ENCODE measurements at places on chromosomes 2 and 18.

GRCh38 chr2:237833546-237833945, 25.9 kb upstream of the RAMP1 start:
- DNase-seq = no peak

DNA sequence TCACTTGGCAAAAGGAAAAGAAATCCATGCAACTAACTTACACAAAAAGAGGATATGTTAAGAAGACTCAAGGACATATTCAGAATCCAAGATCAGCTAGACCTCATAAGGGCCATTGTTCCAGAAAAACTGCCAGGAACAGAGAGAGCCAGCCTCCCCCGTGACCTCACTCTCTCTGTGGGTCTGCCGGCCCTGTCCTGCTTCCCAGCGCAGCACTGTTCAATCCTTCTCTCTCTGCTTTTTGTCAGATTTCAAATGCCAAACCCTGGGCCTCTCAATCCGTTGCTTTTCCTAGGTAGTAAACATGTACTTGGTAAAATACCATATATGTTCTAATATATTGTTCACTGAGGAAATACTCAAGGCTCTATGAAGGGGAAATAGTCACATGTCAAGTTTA, 40.0 kb upstream of the ACKR3 start:
- no peak for DNase-seq

GRCh38 chr18:10051877-10052631, 138.2 kb downstream of the VAPA start:
- DNase-seq = no peak

DNA sequence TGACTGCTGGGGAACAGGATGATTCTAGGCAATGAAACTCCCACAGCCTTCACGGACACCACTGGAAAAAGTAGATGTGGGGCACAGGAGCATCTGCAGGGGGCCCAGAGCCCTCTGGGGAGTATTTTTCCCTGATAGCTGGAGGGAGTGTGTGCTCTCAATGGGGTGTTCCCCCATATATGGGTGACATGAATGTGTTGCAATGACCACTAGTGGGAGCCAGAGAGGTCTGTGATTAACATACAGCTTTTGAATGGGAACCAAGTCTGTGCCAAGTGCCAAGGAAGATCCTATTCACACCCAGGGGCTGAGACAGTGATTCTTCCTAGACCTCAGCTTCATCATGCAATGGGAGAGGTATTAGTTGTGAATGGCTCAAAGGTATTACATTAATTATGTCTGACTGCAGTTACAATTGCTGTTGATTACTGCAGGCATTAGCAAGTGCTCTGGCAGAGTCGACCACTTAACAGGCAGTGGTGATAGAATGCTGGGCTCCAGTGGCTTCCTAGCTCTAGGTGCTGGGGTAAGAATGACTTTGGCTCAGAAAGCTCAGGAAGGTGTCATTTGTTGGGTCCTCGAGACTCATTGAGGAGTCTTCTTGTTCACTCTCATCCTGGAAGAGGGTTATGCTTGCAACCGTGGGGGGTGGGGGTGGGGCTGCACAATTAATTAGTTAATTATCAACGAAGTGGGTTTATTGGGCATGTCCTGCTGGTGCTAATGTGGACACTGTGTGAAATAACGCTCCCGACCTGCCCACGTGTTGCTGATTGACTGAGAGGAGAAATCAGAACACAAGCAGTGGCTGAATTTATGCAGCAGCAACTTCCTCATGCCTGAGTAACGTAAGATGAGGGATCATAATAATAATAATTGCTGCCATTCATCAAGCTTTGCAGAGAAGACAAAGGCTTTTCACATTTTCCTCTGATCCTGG, 194.1 kb downstream of the CLIP4 start:
- DNase-seq = no peak

DNA sequence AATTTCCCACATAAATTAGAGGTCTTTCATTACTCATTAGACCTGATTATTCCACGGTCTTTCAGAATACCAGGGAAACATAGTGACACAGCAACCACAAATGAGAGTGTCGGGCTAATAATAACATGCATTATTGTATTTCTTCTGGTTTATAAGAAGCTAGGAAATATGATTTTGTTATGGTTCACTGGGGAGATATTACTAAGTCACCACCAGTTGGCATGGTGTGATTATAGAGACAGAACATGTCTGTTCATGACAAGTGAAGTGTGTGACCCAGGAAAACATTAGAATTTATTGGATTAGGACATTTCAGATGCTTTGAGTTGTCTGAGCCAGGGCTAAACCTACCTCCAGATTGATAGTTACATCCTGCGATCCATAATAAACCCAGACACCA, 494.4 kb downstream of the FBXO15 start:
- no peak for DNase-seq

DNA sequence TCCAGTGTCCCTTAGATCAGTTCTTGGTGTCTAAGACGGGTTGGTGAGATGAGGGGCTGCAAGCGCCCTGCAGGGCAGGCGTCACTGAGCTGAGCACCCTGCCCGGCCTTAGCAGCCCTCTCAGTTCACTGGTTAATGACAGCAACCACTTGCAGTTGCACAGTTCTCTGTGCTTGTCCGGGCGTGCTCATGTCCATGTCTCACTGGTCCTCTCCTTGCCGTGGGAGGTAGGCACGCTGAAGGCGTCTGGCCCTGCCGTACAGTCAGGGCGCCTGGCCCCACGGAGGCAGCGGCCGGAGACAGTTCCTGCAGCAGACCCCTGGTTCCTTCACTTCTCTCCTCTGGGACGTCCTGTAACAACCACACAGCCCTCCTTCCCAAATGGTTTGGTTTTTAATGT, 75.3 kb downstream of the ARHGEF4 start:
- DNase-seq = peak; percentile 26

GRCh38 chr2:20781656-20782265, 41.1 kb downstream of the LDAH start:
- no peak for DNase-seq

DNA sequence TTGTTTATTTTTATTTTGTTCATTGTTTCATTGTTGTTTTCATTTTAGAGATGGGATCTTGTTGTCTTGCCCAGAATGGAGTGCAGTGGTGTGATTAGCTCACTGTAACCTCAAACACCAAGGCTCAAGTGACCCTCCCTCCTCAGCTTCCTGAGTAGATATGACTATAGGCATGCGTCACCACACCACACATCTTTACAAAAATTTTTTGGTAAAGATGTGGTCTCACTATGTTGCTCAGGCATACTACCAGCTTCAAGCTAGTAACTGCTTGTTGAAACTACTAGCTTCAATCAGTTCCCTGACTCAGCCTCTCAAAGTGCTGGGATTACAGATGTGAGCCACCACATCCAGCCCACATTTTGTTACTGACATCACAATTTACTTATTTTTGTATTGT, 14.8 kb downstream of the FAM237A start:
- no peak for DNase-seq

DNA sequence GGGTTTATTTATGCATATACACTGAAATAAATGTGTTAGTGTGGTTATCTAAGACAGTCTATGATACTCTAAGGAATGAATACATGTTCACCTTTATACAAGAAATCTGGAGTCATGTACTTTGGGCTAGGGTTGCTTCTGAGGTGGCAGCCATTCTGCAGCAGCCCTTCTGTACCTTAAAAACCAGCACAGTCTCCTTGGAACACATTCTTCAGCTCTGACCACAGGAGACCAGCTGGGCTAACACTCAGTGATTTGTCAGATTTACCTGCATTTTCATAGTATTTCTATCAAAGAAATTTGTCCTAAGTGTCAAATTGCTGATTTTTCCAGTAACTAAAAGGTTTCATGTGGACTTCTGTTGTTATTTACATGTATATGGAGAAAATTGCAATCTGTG, 167.7 kb downstream of the CAMKMT start:
- DNase-seq = no peak

- no peak for DNase-seq
These were observed 55.1 kb upstream of the TTC27 start for GRCh38 chr2:32572737-32573136.

DNA sequence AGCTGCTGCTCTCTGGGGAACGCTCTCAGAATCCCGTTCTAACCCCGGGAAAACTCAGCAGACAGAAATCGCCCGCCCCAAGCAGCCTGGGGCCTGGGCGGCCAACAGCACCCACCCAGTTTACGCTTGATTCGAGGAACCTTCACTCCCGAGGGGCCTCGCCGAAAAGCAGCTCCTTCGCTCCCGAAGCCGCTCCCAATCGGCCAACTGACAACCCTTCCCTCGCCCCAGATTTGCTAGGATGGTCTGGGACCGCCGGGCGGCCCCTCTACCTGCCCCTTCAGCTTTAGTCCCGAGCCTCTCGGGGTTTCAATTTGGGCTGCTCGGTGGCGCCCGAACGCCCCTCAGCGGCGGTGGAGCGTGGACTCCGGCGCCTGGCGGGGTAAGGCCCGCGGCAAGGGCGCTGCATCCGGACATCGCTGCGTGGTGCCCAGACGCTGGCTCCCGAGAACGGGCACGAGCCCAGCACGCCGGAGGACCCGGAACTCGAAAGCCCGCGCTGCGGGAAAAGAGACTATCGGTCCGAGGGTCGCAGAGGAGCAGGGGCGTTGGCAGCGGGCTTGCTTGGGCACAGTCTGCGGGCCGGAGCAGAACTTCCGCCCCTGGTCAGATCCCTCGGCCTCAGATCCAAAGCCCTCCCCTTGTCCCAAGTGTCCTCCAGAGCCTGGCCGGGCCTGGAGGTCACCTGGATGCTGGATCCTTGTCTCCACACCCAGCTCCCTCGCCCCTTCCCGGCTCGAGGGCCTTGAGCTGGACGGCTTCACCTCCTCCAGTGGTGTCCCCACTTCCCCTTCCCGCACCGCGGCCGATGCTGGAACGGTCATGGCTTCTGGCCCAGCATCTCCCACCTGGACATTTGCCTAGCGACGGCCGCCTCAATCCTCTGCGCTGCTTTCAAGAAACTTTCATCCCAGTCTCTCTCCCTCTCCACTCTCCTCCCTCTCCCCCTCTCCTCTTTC, 3.0 kb upstream of the OTX1 start:
- DNase-seq = peak; percentile 5

DNA sequence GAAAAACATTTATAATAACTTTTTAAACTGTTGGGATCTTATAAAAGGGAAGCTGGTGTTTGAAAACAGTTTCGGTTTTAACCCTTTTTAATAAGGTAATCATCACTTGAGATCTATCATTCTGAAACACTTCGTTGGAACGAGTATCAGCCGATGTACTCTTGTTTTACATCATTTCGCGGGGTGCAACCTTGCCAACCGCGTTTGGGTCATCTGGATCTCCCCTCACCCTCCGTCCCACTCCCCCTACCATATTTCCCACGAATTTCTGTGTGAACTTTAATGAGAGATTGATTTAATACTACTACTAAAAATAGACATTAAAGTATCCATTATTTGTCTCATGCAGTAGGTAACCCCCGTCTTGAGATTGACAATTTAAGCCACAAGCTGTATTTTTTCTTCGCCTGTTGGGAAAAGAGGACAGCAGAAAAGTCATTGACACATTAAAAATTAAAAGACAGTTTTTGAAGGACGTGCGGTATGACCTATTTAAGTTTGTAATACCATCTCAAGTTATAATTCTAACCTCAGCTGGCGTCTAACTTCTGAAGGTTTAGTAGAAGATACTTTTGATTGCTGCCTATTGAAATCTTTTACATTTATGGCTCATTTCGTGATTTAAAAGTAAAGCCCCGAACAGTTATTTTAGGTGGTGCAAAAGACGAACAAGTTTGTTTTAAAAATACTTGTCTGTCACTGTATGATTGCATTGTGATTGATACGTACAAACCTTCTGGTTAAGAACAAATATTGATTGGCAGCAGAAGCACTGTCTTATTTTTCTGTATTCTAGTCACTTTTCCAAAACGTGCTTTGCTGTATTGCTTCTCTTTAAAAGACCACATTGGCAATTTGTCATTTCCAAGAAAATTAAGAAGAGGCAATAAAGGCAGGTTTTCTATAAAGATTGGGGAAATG, 1.5 kb downstream of the CREB1 start:
- DNase-seq = peak; percentile 40

- no peak for DNase-seq
These were observed 182.0 kb upstream of the SP5 start for GRCh38 chr2:170533156-170533555.

GRCh38 chr2:172456002-172456401, 28.6 kb downstream of the ITGA6 start:
- DNase-seq = no peak

DNA sequence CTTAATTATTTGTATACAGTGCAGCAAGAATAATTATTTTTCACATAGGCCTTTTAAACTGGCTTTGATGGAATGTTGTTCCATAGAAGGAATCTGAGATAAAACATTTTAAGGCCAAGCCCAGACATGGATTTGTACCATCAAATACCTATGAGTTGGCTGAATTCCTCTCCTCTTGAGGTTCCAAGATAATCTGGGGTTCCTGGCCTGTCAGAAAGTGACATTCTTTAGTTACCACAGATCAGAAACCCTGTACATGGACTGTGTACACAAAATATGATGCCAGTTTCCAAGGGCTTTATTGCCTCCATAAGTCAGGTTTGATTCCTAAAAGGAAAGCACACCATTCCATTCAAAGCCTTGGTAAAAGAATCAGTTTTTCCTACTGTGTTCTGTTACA, 1256.7 kb upstream of the NRXN1 start:
- DNase-seq = no peak

GRCh38 chr18:45291621-45292615, 323.4 kb upstream of the SLC14A2 start:
- DNase-seq = no peak

- DNase-seq = peak; percentile 36
These were observed 95.6 kb downstream of the GALNT3 start for GRCh38 chr2:165698444-165698884.

GRCh38 chr18:7812431-7813063, 245.4 kb downstream of the PTPRM start:
- no peak for DNase-seq

GRCh38 chr2:19860022-19860421, 41.8 kb downstream of the TTC32 start:
- DNase-seq = no peak

GRCh38 chr2:188788621-188789020, 185.6 kb upstream of the COL3A1 start:
- no peak for DNase-seq

DNA sequence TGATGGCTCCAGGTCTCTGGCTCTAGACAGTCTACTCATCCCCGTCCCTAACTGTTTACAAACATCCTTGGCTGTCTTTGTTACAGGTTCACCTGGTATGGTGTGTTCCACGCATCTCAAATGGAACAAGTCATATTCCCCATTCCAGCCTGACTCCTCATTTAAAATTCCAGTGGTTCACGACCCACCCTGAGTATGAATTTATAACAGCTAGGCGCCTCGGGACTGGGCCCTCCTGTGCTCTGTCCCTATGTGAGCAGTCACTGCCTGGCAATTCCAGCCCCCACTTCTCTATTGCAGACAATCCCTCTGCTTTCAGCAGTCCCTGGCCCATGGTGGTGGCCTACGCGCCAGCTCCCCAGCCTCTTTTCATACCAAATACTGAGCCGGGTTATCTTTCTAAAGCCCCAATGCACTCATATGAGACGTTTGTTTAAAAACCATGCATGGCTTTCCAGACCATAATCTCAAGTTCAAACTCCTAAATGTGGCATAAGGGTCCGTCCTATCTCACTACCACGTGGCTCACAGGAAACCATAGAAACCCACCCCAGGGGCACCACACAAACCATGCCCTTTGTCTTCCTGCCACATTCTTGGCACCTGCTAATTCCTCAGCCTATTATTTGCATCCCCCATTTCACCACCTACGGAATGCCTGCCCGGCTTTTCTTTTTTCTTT, 1.6 kb downstream of the SERPINB8 start:
- no peak for DNase-seq
